ENCODE measurements at places on chromosomes 2 and 18.

GRCh38 chr2:219603771-219604170, 6.1 kb downstream of the STK11IP start:
- no peak for DNase-seq

- DNase-seq, result no peak
Measured at GRCh38 chr2:166764216-166764615, 124.1 kb upstream of the XIRP2 start.

GRCh38 chr2:222734703-222735014, 63.2 kb downstream of the MOGAT1 start:
- no peak for DNase-seq

DNA sequence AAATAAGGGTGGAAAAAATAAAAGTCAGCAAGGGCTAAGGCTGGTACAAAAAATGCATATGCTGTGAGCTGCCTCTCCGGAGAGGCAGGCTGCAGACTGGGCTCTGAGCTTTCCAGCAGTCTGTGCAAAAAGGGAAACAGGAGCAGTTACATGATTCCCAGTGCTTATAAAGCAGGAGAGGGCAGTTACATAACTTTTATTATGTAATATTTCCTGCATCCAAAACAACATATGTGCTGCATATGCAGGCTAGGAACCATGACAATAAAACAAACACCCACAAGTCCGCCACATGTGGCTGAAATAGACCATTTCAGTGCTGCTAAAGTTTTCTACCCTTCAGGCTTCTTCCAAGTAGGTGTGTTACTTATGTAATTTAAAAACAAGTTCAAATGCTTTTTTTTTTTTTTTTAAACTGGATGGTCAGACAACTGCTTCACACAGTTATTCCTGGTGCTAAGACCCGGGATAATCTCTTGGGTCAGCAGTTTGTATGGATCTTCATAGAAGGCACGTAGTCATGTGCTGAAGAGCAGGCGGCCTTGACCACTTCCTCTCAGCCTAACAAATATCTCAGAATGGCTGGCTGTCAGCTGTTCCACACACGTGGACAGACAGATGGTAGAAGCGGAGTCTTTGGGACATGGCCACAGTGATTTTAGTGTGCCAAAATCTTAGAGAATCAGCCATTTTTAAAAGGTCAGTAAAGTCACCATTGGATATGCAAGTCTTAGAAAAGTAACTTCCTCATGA, 43.5 kb downstream of the ARMC9 start:
- DNase-seq, result no peak

- DNase-seq, result peak; percentile 44
Measured at GRCh38 chr18:62982600-62983251, 267.4 kb downstream of the PHLPP1 start.

GRCh38 chr18:76697441-76697901, 124.9 kb upstream of the ZNF236 start:
- no peak for DNase-seq

GRCh38 chr18:56273541-56274219, 364.7 kb downstream of the TXNL1 start:
- DNase-seq, result no peak

GRCh38 chr2:44155666-44156446, 12.8 kb upstream of the PPM1B start:
- DNase-seq, result no peak

DNA sequence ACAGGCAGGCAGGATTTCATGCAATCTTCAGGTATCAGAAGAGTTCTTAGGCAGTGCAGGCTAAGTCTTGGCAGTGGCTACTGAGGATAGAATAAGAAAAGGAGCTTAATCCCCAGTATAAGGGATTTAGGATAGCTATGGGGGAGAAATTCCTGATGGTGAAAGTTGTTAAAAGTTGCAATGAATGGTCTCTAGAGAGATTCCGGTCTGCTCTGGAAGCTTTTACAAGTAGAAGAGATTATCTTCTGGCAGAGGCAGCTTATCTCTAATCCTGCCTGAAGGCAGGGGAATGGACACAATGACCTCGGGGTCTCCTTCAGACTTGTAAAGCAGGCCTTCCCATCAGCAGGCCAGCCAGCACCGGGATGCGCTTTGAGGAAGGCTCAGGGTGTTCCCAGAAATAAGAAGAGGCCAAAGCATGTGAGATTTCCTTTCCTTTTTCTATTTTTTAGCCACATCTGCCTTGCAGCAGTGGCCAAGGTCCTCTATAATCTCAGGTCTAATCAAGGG, 253.9 kb upstream of the KLHL29 start:
- no peak for DNase-seq

GRCh38 chr2:191607096-191607495, 70.8 kb upstream of the NABP1 start:
- DNase-seq, result no peak

DNA sequence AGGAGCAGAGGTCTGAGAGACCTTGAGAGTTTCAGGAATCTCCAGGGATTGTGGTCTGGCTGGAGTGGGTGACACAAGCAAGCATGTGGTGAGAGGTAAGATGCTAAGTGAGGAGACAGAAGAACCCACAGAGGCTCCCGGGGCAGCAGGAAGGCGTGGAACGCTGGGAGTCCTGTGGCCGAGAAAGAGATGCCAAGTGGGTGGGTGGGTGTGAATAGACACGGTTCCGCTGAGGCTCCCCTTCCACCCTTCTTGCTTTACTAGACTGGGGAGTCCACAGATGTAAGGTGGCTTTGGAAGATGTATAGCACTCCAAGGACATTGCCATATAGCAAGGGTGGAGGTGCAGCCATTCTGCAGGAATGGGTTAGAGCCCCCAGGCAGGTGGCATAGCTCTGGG, 4.2 kb downstream of the TEX51 start:
- no peak for DNase-seq
